ENCODE measurements at places on chromosomes 7 and 10. TPM values are rescaled to one million over a fixed set of nuclear protein-coding genes. Genes with fewer than 3 reads are reported as not detected.

DNA sequence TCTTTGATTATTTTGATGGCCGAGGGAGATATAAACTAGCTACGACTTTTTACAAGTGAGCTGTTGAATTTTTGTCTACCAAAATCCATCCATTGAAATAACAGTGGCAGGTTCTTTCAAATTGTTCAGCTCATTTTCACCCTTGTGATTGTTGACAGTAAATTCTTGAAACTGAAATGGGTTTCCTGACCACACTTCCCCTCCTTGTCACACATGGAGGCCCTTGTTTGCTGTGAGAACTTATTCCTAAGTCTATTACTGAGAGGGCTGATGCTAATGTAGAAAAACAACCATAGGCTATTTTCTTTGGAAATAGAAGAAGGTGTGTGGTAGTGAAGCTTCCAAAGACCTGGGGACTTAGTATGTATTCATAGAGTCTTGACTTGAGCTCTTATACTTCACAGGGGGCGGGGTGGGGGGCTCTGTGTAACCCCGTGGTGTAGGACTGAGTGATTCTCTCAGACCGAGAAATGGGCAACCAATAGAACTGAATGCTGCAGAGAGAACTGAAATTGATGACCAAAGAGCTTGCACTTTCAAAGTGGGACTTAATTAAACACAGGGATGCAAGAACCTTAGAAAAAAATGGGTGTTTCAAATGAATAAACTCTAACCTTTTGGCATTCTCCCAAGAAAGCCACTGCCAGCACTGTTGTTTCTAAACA, 718.9 kb downstream of the CCSER2 start:
- DNase-seq: no peak
- no peak overlapping the region for H3K4me3 ChIP-seq
- H3K27ac ChIP-seq: no peak overlapping the region
- no peaks in the 10 kb centered on the region for H3K27me3 ChIP-seq
- no peaks in the 10 kb centered on the region for H3K36me3 ChIP-seq

DNA sequence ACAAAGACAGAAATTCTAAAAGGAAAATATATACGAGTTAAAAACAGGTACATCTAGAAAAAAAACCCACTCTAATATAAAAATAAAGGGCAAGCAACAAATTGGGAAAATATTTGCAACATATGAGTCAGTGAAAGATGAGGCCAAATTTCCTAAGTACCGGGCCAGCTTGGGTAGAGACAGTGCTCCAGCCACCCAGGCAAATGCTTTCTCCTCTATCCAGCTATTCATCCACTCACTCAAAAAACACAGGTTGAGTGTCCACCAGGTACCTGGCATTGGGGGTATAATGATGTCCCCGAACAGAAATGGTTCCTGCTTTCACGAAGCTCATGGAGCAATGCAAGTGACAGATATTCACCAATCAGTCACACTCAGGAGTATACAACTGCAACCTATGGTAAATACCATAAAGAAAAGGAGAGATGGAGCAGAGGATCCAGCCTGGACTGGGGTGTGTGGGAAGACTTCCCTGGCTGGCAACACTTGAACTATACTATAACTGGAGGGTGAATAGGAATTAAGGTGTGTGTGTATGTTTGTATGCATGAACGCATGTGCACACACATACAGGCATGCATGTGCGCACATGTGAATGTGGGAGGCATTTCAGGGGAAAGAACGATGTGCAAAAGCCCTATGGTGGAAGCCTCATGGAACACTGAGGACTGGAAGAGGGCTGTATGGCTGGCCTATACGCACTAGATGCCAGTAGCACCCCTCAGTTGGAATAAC, 2.3 kb downstream of the ARHGAP22 start:
- H3K27me3 ChIP-seq: no peaks in the 10 kb centered on the region
- no peak overlapping the region for H3K27ac ChIP-seq
- no peaks in the 10 kb centered on the region for H3K36me3 ChIP-seq
- no peak overlapping the region for H3K4me3 ChIP-seq
- DNase-seq: no peak

DNA sequence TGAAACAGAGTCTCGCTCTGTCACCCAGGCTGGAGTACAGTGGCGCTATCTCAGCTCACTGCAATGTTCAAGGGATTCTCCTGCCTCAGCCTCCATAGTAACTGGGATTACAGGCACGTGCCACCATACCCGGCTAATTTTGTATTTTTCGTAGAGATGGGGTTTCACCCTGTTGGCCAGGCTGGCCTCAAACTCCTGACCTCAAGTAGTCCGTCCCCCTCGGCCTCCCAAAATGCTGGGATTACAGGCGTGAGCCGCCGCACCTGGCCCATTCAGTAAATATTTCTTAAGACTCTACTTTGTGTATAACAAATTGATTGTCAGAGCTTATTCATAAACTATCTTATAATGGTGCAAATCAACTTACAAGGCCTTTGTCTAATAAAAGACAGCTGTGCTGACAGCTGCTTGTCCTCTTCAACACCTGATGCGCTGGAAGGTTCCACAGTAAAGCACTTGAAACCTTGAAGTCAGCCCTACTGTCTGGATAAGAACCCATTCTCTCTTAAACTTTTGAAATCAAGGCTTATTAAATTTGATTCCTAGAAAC, 14.7 kb downstream of the ECHDC3 start:
- H3K36me3 ChIP-seq: peaks cover 60% of the 10 kb centered on the region
- H3K27ac ChIP-seq: peak overlapping the region; percentile 77
- no peaks in the 10 kb centered on the region for H3K27me3 ChIP-seq
- DNase-seq: peak; percentile 47
- peaks cover 19% of the 10 kb centered on the region for H3K4me1 ChIP-seq
- H3K4me3 ChIP-seq: no peak overlapping the region

DNA sequence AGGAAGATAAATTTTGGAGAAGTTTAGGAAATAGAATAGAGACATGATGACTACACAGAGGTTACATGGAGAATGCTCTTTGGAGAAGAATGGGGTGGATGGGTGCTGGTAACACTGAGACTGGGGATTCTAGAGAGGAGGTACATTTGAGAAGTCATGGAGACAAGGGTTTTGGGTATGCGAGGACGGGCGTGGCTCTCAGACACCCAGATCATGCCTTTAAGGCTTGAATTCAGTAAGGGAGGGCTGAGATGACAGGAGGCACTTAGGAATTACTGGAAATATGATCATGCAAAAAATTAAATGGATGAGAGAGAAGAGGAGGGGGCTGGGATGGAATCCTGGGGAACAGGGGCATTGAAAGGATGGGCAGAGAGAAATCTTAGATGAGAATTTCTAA, 168.8 kb downstream of the ITGA8 start:
- no peak for DNase-seq
- no peaks in the 10 kb centered on the region for H3K27me3 ChIP-seq
- no peak overlapping the region for H3K4me3 ChIP-seq
- H3K27ac ChIP-seq: no peak overlapping the region
- H3K4me1 ChIP-seq: no peaks in the 10 kb centered on the region
- no peaks in the 10 kb centered on the region for H3K36me3 ChIP-seq

DNA sequence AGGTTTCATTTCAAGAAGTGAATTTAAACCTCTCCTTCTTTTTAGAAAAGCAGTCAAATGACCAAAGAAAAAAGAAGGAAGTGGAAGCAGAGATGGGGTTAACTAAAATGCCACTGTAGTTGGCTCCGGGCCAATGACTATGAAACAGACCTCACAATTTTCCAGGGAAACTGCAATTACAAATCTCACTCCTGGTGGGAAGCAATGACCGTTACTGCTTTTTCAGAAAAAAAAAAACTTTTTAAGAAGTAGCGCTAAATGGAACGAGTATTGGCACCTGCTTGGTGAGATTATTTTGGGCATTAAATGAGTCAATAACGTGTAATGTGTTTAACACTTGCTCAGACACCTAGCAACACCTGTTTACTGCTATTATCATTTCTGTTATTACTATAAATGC, 1.2 kb downstream of the SFRP4 start:
- no peak overlapping the region for H3K27ac ChIP-seq
- peak overlapping the region; percentile 50 for H3K4me3 ChIP-seq
- no peaks in the 10 kb centered on the region for H3K36me3 ChIP-seq

GRCh38 chr7:44072364-44073231, 7.2 kb upstream of the PGAM2 start:
- H3K4me3 ChIP-seq: no peak overlapping the region
- H3K36me3 ChIP-seq: peaks cover 48% of the 10 kb centered on the region
- H3K4me1 ChIP-seq: peaks cover 4% of the 10 kb centered on the region
- DNase-seq: no peak
- H3K27me3 ChIP-seq: no peaks in the 10 kb centered on the region
- H3K27ac ChIP-seq: no peak overlapping the region

DNA sequence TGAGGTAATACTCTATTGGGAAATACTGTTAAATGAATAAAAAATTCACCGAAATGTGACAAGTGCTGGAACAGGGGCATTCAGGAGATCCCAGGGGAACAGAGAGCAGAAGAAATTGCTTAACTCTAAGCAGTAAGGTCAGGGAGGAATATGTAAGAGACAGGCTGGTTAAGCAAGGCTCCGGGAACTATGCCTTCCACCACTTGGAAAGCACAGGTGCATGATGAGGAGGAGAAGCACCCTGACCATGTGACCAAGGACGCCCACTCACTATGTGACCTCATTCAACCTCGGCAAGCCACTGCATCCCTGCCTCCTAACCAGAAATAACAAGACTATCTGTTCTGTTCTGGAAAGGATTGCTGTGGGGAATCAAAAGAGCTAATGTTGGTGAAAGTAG, 218.4 kb downstream of the ELMO1 start:
- H3K36me3 ChIP-seq: no peaks in the 10 kb centered on the region
- peaks cover 10% of the 10 kb centered on the region for H3K4me1 ChIP-seq

- H3K27me3 ChIP-seq: no peaks in the 10 kb centered on the region
- no peak overlapping the region for H3K4me3 ChIP-seq
- DNase-seq: no peak
- H3K4me1 ChIP-seq: peaks cover 3% of the 10 kb centered on the region
- no peak overlapping the region for H3K27ac ChIP-seq
Observed at GRCh38 chr10:35208949-35209613, 82.4 kb downstream of the CREM start.

The EVX1 gene
- total RNA-seq: not detected

The MCU gene
- total RNA-seq: 31.1 TPM

The GRM3 gene
- not detected for total RNA-seq

The CTBP2 gene
- 66.7 TPM for total RNA-seq
